SIG-M5 (cell line): ENCODE measurements at places on chromosomes 3 and 15.

- DNase-seq: no peak
These were observed 33.4 kb downstream of the EIF3J start for GRCh38 chr15:44570361-44570760.

DNA sequence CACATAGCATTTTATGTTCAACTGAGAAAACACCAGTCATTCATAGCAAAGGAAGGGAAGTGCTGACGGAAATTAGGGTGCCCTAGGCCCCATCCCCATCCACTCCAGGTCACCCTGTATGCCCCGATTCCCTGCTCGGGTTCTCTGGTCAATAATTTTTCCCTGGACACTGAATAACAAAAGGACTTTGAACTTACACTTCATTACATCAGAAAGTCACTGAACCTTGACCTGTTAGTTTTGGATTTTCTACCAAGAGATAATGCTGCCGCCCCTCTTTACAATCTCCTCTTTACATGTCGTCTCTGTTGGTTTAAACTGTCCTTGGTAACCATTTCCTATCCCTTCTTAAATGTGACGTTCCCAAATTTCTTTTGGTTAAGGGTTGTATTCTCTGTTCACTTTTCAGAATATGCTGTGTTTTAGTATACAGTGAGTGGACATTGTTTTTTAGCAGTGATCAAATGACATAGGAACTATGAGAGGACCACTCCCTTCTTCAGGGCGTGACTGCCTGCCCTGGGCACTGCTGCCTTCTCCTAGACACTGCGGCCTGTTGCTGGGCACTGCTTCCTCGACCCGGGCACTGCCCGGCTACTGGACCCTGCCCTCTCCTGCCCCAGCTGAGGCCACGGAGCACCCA lies 13.6 kb upstream of the AHSG start:
- no peak for DNase-seq

- no peak for DNase-seq
These were observed 193.3 kb downstream of the ADAMTS9 start for GRCh38 chr3:64494526-64494925.

DNA sequence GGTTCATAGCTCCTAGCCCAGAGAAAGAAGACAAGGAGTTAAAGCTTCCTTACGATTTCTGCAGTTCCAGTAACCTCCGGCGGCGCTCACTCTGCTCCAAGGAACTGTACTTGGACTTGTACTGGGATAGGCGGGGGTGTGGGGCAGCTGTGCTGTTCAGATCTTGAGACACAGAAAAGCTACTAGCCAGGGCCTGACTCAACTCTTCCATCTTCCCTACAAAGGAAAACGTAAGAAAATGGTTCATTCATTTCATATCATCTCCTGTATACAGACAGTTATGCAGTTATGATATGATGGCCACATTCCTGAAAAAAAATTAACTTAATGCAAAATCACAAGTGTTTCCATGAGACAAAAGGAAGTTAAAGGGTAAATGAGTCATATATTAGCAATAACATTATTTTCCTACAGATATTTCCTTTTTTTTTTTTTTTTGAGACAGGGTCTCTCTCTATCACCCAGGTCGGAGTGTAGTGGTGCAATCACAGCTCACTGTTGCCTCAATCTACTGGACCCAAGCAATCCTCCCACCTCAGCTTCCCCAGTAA lies 4.6 kb downstream of the SNUPN start:
- DNase-seq: no peak

DNA sequence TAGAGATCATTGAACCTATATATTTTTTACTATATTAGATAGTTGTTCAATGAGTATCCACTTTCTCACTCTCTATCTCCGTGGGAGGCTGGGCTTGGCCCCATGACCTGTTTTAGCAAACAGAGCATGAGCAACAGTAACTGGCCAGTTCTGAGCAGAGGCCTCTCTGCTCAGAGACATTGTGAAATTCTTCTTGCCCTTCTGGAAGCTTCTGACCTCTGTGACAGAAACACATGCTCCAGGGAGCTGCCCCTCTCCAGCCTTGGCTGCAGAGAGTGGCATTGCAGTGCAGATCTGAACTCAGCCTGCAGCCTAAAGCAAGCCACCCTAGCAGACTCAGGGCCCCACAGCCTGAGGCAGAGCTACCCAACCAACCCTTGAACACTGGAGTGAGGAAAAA lies 20.5 kb downstream of the FAM240A start:
- DNase-seq: no peak

DNA sequence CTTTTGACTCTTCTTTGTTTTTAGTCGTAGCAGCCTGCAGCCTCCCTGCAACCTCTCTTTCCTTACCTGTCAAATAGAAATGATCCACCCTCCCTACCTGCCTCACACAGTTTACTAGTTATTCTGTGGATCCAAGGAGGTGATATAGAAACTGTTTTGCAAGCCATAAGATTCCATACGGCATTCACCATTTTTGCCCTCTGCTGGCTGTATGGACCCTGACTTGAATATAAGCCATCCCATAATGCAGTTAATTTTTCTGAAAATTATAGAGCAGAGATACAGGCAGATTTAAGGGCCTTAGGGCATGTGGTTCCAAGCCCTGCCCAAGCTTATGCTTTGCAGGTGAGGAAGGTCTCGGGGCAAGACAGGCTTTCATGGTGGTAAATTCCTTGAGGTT lies 63.8 kb downstream of the CPN2 start:
- DNase-seq: no peak

DNA sequence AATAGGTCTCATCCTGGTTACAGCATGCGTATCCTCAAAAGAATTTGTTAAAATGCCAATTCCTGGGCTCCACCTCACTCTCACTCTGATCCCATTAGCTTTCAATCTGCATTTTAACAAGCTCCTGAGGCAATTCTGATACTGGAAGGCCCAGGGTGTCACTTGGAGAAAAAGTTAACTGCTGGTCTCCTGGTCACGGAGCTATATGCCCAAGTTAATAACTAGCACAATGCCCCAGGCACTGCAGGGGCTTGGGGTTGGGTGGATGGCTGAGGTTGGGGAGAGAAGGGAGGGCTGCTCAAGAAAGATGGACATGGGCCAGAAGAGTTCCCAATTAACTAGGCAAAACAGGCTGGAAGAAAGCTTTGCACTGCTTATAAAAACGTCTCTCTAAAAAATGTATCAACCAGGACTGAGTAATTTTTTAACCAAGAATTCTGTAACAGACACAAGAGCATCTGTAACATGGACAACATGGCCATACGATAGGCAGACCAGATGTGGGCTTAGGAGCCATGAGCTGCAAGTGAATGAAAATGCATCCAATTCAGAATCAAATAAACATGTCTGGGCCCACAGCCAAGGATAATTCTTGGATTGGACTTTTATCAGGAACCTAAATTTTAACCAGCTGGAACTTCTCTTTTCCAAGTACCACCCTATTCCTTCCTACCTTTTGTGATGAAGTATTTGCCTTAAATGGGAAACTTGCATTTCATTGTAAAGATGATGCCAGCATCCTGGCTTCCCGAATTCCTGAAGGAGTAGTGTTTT lies 4.2 kb downstream of the IL17RD start:
- no peak for DNase-seq

DNA sequence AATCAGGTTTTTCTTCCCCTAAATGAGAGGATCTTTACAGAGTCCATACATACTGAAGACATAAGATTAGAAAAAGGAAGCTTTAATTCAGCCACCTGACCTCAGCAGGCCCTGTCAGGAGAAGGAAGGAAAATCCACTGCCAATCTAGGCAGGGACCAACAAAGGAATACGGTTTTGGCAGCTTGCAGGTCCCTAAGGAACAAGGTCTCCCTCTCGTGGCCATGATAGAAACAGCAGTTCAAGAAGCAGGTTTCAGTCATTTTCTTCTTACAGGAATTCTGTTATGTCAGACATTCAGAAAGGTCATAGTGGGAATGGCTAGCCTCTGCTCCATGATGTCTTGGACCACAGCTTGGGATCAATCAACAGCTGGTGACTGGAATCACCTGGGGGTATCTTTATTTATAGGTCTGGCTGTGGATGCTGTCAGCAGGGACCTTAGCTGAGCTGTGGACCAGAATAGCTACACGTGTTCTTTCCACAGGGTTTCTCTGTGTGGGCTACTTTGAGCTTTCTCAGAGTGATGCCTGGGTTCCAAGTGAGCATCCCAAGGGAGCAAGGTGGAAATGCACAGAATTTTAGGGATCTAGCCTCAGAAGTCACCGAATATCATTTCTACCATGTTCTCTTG lies 9.4 kb upstream of the CMSS1 start:
- no peak for DNase-seq

DNA sequence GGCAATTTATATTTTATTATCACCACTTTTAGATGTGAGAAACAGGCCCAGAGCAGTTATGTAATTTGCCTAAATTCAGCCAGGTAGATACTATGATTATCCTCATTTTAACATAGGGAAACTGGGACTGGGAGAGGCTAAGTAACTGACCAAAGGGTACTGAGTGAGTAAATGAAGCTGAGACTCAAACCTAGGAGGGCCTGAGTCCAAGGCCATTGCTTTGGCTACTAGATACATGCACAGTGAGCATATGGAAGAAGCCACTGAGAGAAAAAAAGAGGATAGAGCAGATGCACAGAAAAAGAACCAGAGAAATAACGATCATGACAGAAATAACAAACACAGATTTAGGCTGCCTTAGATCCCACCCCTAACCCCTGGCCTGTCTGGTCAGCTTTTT lies 33.6 kb downstream of the USF3 start:
- DNase-seq: no peak

DNA sequence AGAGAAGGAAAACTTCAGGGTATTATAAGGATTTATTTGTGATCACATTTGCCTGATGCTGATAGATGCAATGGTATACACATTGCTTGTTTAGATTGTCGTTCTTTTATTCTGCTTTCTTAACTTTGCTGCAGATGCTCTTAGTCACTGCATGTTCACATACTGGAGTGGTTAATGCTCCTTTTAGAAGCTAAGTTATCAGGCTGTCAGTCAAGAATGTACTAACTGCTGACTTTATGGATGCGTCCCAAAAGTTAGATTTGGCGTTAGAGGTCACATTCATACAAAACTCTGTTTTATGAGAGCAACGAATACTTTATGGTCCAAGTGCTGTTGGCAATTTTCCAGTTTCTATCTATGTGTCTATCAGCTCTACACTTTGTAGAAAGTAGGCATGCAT lies 160.7 kb downstream of the BBX start:
- no peak for DNase-seq

DNA sequence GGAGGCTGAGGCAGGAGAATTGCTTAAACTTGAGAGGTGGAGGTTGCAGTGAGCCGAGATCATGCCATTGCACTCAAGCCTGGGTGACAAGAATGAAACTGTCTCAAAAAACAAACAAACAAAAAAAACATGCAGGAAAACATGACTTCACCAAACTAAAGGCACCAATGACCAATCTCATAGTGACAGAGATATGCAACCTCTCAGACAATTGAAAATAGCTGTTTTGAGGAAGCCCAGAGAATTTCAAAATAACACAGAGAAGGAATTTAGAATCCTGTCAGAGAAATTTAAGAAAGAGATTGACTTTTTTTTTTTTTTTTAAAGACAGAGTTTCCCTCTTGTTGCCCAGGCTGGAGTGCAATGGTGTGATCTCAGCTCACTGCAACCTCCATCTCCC lies 26.1 kb downstream of the NCBP2 start:
- DNase-seq: no peak

GRCh38 chr15:77179541-77179998 lies 108.7 kb upstream of the TSPAN3 start:
- no peak for DNase-seq

DNA sequence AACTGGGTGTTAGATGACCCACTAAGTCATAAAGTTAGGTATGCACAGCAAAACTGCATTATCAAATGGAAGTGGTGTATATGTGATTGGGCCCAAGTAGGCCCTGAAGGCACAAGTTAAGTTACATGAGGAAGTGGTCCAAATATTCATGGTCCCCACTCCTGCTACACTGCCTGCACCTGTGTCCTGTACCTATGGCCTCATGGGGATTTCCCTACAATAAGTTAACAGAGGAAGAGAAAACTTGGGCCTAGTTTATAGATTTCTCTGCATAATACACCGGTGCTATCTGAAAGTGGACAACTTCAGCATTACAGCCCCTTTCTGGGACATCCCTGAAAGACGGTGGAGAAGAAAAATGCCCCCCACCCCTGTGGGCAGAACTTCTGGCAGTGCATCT lies 41.5 kb downstream of the STRIT1 start:
- no peak for DNase-seq

GRCh38 chr3:153958635-153959595 lies 162.3 kb upstream of the ARHGEF26 start:
- DNase-seq: no peak

GRCh38 chr15:79168922-79169456 lies 78.4 kb upstream of the RASGRF1 start:
- DNase-seq: no peak

- no peak for DNase-seq
These were observed 231.5 kb upstream of the FEZF2 start for GRCh38 chr3:62604751-62605351.

DNA sequence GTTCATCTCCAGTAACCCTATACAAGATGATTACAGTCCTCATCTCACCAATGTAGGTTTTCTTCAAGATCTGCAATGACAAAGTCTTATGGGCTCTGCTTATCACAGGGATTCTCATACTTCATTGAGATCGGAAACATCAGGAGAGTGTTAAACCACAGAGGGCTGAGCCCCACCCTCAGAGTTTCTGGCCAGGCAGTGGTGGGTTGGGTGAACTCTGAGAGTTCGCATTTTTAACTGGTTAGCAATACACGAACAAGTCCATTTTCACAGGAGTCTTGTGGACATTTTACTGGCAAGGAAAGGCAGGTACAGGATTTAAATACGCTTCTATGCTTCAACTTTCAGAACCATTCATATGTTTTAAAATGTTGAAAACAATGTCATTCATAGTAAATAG lies 366.7 kb upstream of the ROBO2 start:
- DNase-seq: no peak

DNA sequence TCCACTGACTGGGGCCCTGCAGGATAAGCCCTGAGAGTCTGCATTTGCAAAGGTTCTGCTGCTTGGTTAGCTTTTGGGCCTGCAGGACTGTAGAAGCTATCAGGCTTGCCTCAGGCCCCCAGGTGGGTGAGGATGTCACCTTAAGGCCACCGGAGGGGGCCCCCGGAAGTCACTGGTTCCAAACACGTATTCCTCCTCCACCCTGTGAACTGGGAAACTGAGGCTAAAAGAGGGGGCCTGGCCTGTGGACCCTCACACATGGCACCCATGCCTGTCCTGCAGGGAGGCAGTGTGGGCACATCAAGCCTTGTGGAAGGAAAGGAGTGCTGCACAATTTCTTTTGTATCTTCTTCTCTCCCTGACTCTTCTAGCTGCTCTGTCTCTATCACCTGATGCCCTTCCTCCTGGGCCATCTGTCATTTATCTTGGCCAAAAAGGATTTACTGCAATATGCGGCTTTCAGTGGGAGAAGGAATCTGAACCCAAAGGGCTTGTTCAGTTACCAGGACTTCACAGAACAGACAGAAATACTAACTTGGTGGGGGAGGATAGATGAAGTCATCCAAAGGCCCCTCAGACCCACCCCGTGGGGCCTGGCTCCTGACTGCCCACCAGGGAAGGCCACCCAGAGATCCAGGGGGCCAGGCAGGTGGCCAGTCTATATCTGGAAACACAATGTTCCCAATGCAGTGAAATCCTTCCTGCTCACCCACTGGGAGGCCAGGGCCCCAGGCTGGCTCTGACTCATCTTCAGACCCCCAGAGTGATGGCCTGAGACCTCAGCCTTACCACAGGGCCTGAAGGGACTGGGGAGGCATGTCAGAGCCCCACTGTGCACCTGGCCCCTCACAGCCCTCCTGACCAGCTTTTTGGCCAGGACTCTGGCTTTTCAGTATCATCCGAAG lies 18.3 kb downstream of the UBAP1L start:
- no peak for DNase-seq
